DMS53 (cell line): ENCODE measurements at places on chromosomes 1 and 21.

DNA sequence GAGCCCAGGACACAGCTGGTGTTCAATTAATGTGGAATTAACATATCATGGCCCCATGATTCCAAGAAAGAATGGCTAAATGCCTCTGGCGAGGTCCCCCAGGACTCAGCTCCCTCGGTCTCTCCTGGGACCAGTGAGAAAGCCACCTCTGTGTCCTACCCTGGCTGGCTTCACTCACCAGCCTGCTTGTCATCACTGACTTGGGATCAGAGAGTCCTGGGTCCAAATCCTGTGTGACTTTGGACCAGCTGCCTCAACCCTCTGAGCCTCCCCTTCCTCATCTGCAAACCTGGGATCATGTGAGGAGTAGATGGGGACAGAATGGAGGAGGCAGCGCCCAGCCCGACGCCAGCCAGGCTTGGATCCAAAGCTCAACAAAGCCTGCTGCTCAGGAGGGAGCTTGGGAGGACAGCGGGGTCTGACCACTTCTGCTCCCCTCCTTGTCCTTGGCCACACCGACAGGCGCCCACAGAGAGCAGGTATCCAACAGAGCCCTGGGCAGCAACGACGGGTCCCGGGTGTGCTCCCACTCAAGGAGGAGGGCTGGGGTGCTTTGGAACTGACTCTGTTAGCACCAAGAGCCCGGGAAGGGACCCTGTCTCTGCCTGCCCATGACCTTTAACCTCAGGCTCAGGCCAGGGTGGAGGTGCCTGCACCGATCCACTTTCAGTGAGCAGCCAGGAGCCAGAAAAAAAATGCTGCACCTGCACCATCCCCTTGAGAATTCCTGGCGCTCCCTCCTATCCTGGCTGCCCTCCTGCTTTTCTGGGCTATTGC, 3.2 kb downstream of the SH2D5 start:
- no peak for DNase-seq

DNA sequence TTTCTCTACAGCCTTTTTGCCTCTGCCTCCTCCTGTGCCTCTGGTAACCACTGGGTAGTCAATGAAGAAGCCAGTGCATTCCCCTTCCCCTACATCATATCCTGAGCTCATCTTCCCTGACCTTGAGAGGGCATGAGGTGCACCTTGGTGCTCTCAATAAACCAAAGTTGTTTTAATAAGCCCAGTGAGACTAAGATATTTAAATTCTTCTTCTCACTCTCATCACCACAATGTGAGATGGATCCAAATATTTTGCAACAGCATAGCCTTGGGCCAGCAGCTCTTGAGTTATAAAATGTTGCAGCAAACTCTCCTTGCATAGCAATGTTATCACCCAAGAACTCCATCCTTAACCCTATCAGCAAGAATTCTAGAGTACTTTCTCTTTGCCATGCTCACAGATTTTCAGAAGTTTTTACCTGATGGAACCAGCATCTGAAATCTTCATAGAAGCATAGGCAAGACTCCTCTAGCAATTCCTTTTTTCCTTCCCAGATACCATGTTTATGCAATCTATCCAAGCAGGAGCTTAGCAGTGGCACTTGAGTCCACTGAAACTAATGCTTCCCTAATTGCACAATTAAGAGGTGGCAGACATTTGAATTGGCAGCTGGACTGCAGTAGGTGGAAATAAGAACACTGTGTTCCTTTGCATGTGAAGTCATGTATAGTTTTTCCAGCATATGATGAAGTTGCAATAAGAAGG, 36.8 kb downstream of the CDC7 start:
- no peak for DNase-seq

DNA sequence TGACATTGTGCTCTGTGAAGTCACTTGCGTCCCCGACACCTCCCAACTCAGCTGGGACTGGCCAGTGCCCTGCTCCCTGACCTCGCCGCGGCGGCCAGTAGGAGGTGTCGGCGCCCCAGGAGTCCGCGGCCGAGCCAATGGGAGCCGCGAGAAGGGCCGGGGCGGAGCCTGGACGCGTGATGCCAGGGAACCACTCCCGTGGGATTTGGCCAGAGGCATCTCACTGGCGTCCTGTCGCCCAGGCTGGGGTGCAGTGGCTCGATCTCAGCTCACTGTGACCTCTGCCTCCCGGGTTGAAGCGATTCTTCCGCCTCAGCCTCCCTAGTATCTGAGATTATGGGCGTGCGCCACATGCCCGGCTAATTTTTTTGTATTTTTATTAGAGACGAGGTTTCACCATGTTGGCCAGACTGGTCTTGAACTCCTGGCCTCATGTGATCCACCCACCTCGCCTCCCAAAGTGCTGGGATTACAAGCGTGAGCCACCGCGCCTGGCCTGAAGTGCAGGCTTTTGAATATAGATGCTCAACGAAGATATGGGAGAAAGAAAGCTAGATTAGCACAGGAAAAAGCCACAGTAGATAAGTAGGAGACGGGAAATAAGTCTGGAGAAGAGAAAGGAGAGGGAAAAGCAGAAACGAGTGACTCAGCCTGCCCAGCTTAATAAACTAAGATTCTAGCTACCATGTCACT, 38.0 kb downstream of the ZBTB8OS start:
- peak; percentile 96 for DNase-seq

- DNase-seq = peak; percentile 31
These were observed 468.5 kb downstream of the PCP4 start for GRCh38 chr21:40335704-40336103.

GRCh38 chr1:11031624-11032262, 15.3 kb downstream of the MASP2 start:
- DNase-seq = no peak

- DNase-seq = no peak
These were observed 2.4 kb downstream of the EPS15 start for GRCh38 chr1:51516649-51517158.

DNA sequence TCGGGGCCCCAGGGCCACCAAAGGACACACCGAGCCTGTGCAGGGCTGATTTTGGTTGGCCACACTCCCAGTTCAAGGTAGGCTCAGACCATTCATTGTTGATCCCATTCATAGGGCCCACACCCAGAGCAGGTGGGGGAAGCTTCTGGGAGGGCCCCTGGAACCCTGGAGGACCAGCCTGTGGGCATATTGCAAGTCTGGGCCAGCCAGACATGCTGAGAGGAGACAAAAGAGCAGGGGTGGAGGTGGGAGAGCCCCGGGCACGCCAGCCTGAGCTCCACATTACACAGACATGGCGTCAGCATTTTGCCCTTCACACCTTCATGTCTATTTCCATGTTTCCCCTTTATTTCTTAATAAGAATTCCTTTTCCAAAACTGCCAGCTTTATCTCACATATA, 25.7 kb downstream of the PMVK start:
- DNase-seq = no peak

DNA sequence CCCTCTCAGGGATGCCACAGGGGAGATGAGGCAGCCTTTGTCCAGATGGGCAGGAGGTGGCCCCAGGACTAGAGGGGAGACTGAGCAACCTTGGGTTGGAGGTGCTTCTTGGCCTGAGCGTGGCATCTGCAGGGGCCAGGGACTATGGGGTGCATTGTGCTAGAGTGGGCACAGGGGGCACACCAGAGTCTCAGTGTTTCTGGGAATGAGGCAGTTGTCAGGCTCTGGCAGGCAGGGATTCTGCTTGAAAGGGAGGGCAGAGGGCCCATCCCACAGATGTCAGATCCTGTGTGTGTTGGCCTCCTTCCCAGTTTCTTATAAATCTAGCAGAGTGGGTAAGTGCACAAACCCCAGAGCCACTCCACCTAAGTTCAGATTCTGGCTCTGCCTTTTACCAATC, 13.7 kb downstream of the LGR6 start:
- peak; percentile 33 for DNase-seq

DNA sequence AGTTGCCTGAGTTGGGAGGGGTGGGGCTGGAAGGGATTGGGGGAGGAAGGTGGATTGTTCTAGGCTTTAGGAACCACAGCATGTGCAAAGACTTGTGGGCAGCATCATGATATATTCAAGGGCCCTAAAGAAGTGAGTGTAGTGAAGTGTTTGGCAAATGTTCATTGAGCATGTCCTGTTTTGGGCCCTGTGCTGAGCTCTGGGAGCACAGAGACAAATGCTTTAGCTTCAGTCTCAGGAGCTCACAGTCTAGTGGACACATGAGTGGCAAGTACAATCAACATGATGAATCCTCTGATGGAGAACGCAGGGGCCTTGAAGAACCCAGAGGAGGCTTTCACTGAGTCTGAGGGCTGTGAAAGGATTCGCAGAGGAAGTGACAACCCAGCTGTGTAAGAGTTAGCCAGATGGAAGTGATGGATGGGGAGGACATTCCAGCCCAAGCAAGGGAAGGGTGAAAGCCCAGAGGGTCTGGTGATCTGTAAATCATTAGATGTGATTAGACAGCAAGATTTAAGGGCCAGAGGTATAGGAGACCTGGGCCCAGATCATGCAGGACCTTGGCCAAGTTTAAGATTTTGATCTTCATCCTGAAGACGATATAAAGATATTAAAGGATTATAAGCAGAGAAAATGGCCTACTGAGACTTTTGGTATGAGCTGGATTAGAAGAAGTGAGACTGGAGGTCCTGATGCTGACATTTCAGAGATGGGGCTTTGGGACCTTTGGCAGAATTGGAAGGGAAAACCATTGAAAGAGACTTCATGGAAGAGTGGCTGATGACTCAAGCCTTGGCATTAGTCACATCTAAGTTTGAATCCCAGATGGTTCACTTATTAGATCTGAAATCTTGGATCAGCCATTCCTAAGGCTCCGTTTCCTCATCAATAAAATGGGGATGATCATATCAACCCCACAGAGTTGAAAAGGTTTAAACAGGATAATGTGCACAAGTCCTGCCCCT, 4.6 kb downstream of the IPO13 start:
- DNase-seq = no peak

DNA sequence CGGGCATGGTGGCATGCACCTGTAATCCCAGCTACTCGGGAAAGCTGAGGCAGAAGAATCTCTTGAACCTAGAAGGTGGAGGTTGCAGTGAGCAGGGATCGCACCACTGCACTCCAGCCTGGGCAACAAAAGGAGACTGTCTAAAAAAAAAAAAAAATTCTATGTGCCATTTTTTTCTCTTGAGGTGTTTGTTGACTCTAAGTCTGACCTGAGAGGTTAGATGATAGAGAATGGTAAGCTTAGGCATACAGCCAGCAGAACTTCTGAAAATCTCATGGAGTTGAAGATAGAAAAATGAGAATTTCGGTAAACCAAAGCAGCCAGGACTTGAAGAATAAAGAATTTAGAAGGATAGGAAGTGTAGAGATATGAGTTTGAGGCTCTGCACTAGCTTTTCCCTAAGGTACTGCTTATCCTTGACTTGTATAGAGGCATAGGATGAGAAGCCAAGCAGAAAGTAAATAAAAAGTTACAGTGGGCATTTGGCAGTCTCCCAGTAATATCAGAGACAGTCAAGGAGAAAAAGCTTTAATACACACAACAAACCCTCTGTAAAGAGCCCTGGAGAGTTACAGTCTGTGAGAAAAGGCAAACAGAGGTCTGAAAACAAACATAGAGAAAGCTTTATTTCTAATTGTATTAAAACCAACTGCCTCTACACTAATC, 24.3 kb downstream of the F13B start:
- DNase-seq = peak; percentile 87

DNA sequence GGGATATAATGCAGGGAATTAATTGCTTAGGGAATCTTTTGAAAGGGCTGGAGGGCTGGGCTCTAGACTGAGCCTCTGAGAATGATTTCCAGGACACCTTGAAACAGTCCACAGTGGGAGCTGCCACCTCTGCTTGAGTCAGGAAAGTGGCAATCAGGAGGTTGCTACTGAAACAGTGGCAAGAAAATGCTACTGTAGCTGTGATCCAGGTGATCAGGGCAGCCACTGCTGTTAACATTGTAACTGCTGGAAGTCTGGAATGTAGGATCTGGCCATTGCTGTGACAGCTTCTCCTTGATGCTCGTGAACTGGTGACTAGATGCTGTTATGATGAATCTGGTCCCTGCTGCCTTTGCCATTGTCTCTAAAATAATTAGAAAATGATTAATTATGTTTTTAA, 12.8 kb downstream of the MAGI3 start:
- no peak for DNase-seq

DNA sequence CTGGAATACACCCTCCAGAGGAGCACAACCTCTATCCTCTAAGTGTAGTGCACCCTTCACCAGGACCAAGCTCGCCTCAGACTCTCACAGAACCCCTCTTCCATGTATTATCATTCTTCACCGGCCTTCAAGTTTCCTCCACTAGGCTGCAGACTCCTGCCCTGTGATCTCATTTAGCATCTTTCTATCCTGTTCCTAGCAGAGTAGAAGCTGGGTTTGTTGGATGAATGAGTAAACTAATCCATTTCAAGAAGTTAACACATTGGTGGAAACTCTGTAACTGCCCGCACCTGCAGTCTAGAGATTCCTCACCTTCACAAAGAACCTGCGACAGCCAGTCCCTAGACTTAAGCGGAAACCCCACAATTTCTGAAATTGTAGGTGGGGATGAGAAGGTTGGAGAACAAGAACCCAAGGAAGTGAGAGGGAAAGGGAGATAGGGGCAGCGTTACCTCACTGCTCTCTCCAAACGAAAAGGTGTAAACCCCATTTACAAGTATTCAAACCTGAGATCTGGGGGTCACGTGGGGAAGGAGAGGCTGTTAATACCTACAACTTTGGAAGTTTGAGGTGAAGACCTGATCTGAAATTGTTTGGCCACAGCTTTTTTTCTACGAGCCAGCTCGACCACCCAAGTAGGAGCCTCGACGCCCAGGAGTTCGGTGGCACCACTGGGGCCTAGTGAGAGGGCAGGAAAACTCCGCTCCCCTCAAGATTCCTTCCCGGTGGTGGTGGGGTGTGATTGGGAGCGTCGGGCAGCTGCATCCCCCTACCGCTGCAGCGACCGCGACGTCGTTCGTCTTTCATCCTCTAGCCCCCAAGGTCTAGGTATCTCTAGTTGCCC, 1.2 kb downstream of the PTPN14 start:
- peak; percentile 54 for DNase-seq

- DNase-seq = peak; percentile 19
These were observed 35.9 kb downstream of the USP24 start for GRCh38 chr1:55179177-55179835.

GRCh38 chr1:29319300-29320110, 83.2 kb downstream of the PTPRU start:
- no peak for DNase-seq

DNA sequence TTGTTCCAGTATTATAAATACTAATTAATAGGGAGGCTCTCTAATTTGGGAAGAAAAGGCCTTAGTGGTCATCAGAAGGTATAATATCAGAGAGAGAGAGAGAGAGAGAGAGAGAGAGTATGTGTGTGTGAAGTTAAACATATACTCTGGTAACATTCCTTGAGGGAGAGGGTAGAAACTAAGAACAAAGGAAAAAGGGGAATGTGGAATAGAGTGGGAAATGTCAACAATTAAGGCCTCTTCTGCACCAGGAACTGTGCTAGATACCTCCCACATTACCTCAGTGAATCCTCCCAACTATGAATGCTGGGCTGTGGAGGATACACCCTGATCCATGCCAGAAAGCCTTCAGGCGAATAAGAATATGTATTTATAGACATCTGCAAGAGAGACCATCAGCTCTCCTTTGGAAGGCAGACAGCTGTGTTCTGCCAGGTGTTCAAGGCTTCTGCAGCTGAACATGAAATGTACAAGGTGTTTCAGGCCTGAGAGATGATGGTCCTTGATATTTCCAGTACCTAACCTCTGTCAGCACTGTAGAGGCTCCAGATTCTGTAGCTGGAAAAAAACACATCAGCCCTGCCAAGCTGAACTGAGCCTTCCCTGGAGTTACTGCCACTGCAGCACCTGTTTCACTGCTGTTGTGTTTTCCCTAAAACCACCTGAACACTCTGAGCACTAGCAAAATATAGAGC, 29.1 kb downstream of the TBX15 start:
- DNase-seq = peak; percentile 23
